ENCODE measurements at places on chromosomes 1 and 21. TPM values are rescaled to one million over a fixed set of nuclear protein-coding genes. Genes with fewer than 3 reads are reported as not detected.

GRCh38 chr1:180137776-180138175 lies 16.9 kb upstream of the QSOX1 start:
- no peak for DNase-seq
- no peaks in the 10 kb centered on the region for H3K4me1 ChIP-seq
- no peak overlapping the region for H3K4me3 ChIP-seq
- no peak overlapping the region for H3K27ac ChIP-seq
- H3K36me3 ChIP-seq, result no peaks in the 10 kb centered on the region
- H3K27me3 ChIP-seq, result no peaks in the 10 kb centered on the region

- no peaks in the 10 kb centered on the region for H3K4me1 ChIP-seq
- DNase-seq, result no peak
- no peak overlapping the region for H3K27ac ChIP-seq
- H3K4me3 ChIP-seq, result no peak overlapping the region
- no peaks in the 10 kb centered on the region for H3K27me3 ChIP-seq
- H3K36me3 ChIP-seq, result no peaks in the 10 kb centered on the region
Observed at GRCh38 chr1:227849251-227849650, 33.8 kb downstream of the PRSS38 start.

The SPATA21 gene
- total RNA-seq, result not detected

DNA sequence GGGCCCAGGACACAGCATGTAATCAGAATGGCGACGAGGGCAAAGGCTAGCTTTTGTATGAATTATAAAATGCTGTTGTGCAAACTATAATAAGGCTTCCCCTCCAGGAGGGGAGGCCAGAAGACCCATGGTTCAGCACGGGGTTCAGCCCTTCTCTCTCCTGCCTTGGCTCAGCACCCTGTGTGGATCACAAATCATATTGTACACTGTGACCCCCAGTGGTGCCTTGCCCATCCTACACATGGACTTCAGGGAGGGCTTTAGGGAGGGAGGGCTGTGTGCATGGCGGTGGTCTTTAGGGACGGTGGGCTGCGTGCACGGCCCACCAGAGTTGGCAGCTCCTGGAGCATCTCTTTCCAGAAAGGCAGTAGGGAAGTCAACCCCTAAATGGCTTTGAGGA lies 120.8 kb upstream of the TNR start:
- DNase-seq, result no peak
- no peak overlapping the region for H3K4me3 ChIP-seq
- peaks cover 2% of the 10 kb centered on the region for H3K4me1 ChIP-seq
- H3K36me3 ChIP-seq, result no peaks in the 10 kb centered on the region
- no peak overlapping the region for H3K27ac ChIP-seq

The SNX7 gene
- 6.2 TPM for total RNA-seq

DNA sequence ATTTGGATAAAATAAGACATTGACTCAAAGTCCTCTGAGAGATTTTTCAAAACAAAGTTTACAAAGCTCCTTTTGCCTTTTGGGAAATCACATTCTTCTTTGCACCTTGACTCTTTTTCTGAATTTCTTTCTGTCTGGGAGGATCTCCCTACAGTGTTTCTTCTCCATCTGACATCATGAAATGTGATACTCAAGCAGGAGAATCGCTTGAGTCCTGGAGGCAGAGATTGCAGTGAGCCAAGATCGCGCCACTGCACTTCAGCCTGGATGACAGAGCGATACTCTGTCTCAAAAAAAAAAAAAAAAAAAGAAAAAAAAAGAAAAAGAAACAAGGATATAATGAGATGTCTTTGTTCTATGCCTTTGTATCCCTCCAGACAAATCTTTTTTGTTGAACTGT lies 13.3 kb upstream of the GRIK1 start:
- no peak for DNase-seq
- no peak overlapping the region for H3K4me3 ChIP-seq
- no peaks in the 10 kb centered on the region for H3K4me1 ChIP-seq
- no peak overlapping the region for H3K27ac ChIP-seq
- no peaks in the 10 kb centered on the region for H3K36me3 ChIP-seq

DNA sequence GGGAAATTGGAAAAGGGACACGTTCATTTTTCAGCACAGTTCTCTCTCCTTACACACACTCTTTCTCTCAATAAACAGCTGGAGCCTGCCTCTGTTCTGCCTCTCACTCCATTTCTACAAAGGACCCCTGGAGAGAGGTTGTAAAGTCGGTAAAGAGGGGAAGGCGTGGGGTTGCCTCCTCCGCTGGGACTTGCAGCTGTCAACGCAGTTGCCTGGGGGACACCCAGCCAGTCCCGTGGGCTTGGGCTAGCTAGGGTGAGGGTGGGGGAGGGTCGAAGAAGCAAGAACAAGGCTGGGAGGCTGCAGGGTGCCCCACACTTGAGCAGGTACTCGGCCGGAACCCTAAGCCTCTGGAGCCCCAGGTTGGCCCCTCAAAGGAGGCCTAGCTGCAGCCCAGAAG lies 27.6 kb downstream of the C1orf216 start:
- H3K4me1 ChIP-seq, result no peaks in the 10 kb centered on the region
- H3K27me3 ChIP-seq, result no peaks in the 10 kb centered on the region
- no peaks in the 10 kb centered on the region for H3K36me3 ChIP-seq
- no peak overlapping the region for H3K27ac ChIP-seq

The RGS7 gene
- total RNA-seq, result not detected

GRCh38 chr1:1371746-1372711 lies 3.0 kb downstream of the AURKAIP1 start:
- H3K4me3 ChIP-seq, result no peak overlapping the region
- no peak overlapping the region for H3K27ac ChIP-seq
- H3K27me3 ChIP-seq, result no peaks in the 10 kb centered on the region
- peaks cover 9% of the 10 kb centered on the region for H3K36me3 ChIP-seq
- no peak for DNase-seq

GRCh38 chr21:44767834-44768831 lies 33.5 kb downstream of the UBE2G2 start:
- H3K27me3 ChIP-seq, result no peaks in the 10 kb centered on the region
- peaks cover 33% of the 10 kb centered on the region for H3K36me3 ChIP-seq
- no peaks in the 10 kb centered on the region for H3K4me1 ChIP-seq
- no peak for DNase-seq

- no peak for DNase-seq
- no peak overlapping the region for H3K4me3 ChIP-seq
- peaks cover 75% of the 10 kb centered on the region for H3K36me3 ChIP-seq
- no peaks in the 10 kb centered on the region for H3K4me1 ChIP-seq
- no peak overlapping the region for H3K27ac ChIP-seq
Observed at GRCh38 chr1:12327566-12327965, 97.7 kb downstream of the VPS13D start.

- DNase-seq, result no peak
- no peaks in the 10 kb centered on the region for H3K4me1 ChIP-seq
- H3K27me3 ChIP-seq, result no peaks in the 10 kb centered on the region
- H3K36me3 ChIP-seq, result no peaks in the 10 kb centered on the region
- no peak overlapping the region for H3K27ac ChIP-seq
Observed at GRCh38 chr1:208465786-208466590, 221.8 kb upstream of the PLXNA2 start.

- no peaks in the 10 kb centered on the region for H3K36me3 ChIP-seq
- H3K4me1 ChIP-seq, result peaks cover 59% of the 10 kb centered on the region
- H3K27ac ChIP-seq, result peak overlapping the region; percentile 88
- no peaks in the 10 kb centered on the region for H3K27me3 ChIP-seq
- no peak overlapping the region for H3K4me3 ChIP-seq
Observed at GRCh38 chr1:19449454-19450228, 35.7 kb downstream of the CAPZB start.
